Activated T-helper 2 cell treated with anti-CD3 and anti-CD28 coated beads, Interferon-gamma antibody, Interleukin-2, Interleukin-4, amounts not matched to agents 10 μg/mL and 5 μg/mL and 100 μg/mL, durations not matched to agents 14 hours and 24 hours and 36 hours (primary cell): ENCODE measurements at places on chromosomes 12 and 14. TPM values are rescaled to one million over a fixed set of nuclear protein-coding genes. Genes with fewer than 3 reads are reported as not detected.

TMEM117 gene
- 1.0 and 1.3 TPM in 2 replicates for total RNA-seq

DNA sequence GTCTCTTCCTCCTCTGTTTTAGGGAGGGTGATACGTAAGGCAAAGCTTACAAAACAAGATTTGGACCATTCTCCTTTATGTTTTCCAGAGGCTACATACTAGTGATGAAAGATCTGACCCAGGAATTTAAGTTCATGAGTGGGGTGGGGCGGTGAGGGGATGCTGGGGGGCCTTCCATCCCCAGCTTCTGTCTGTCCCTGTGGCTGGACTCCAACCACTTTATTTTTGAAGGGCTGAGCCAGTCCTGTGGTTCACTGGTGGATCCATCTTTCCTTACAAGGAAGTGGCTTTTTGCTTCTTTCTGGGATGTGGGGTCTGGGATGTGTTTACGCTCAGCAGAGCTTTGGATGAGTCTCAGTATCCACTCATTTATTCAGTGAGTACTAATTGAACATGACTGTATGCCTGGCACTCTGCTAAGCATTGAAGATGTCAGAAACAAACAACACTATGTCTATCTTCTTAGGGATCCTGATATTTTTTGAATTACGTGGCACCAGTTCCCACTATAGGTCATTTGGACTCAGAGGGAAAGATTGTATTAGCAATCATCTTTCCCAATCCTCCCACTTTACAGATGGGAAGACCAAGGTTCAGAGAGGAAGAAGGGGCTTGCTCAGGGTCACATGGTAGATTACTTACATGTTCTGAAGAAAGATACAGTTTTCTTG lies 291.8 kb upstream of the TBX3 start:
- DNase-seq: no peak
- no peaks in the 10 kb centered on the region for H3K27me3 ChIP-seq
- H3K27ac ChIP-seq: no peak overlapping the region
- no peaks in the 10 kb centered on the region for H3K36me3 ChIP-seq
- no peaks in the 10 kb centered on the region for H3K4me1 ChIP-seq

LMNTD1 gene
- total RNA-seq: not detected in 2 replicates

DNA sequence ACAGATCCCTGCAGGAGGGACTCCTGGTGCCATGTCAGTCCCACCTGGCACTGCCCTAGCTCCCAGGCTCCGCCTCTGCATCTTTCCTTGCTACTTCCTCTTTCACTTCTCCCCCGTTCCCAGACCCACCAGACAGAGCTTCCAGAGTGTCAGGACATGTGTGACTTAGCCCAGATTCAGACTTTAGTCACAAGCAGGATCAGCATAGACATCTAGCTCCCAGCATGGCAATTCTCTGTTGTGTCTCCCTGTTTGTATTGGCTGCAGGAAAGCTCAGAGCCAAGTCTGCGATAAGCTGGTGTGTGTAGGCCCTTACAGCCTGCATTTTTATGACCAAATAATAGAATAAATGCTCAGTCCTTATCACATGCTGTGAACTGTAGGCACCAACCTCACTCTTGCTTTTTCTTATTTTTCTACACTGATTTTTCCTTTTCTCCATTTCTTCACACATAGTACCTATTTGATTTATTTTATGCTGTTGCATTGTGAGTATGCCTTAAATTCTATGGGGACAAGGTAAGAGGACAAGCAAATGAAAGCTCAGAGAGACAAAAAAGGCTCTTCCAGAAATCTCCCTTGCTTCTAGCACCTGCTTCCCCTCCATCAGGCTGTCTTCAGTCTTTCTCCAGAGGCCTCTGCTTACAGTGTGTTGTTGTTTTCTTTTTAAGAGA lies 5.9 kb downstream of the DHRS2 start:
- no peaks in the 10 kb centered on the region for H3K36me3 ChIP-seq
- no peaks in the 10 kb centered on the region for H3K27me3 ChIP-seq
- no peak overlapping the region for H3K27ac ChIP-seq
- H3K4me3 ChIP-seq: no peak overlapping the region
- H3K4me1 ChIP-seq: peaks cover under 1% of the 10 kb centered on the region

GRCh38 chr12:50991291-50991690 lies 34.9 kb downstream of the SLC11A2 start:
- DNase-seq: no peak
- peaks cover 16% of the 10 kb centered on the region for H3K4me1 ChIP-seq
- H3K27ac ChIP-seq: no peak overlapping the region

NOS1 gene
- total RNA-seq: not detected in 2 replicates

FBXO21 gene
- total RNA-seq: 24.3 and 27.3 TPM in 2 replicates

- no peaks in the 10 kb centered on the region for H3K36me3 ChIP-seq
- no peaks in the 10 kb centered on the region for H3K27me3 ChIP-seq
- no peak for DNase-seq
- no peak overlapping the region for H3K4me3 ChIP-seq
- no peaks in the 10 kb centered on the region for H3K4me1 ChIP-seq
- H3K27ac ChIP-seq: no peak overlapping the region
Observed at GRCh38 chr14:104597576-104597975, 7.0 kb downstream of the TMEM179 start.

DNA sequence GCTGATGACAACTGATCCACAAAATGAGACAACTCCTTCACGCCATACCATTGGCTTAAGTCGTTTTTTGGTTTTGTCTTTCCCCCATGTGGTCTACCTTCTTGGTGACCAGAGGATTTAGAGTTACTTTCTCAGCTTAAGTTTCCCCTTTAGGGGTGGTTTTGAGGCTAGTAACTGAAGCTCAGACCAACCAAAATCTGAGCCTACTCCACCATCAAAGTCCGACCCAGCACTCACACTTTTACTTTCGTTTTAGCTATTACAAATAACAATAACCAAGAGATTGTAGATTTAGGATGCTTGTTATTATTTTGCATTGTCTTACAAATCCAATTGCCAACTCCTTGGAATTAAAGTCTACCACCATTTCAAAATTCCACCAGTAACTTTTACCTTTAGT lies 130.6 kb upstream of the MDM1 start:
- H3K36me3 ChIP-seq: no peaks in the 10 kb centered on the region
- peaks cover 20% of the 10 kb centered on the region for H3K4me1 ChIP-seq
- H3K4me3 ChIP-seq: peak overlapping the region; percentile 67
- DNase-seq: no peak
- H3K27me3 ChIP-seq: peaks cover 1% of the 10 kb centered on the region
- H3K27ac ChIP-seq: peak overlapping the region; percentile 74

DNA sequence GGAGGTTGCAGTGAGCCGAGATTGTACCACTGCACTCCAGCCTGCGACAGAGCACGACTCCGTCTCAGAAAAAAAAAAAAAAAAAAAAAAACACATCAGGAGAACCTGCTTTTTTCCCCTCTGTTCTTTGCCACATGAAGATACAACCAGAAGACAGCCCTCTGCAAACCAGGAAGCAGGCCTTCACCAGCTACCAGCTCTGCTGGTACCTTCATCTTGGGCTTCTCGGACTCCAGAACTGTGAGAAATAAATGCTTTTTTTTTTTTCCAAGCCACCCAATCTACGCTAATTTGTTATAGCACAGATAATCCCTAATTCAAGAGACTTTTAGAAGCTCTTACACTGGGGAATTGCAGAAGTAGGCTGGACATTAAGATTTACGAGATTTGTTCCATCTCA lies 121.2 kb downstream of the GARIN6 start:
- H3K27me3 ChIP-seq: no peaks in the 10 kb centered on the region
- no peak overlapping the region for H3K27ac ChIP-seq
- no peak overlapping the region for H3K4me3 ChIP-seq
- DNase-seq: no peak
- H3K4me1 ChIP-seq: no peaks in the 10 kb centered on the region

GRCh38 chr12:13941258-13942249 lies 39.8 kb downstream of the GRIN2B start:
- no peak for DNase-seq
- no peaks in the 10 kb centered on the region for H3K4me1 ChIP-seq
- H3K36me3 ChIP-seq: no peaks in the 10 kb centered on the region
- peaks cover 6% of the 10 kb centered on the region for H3K27me3 ChIP-seq

PTGER2 gene
- 53.3 and 54.1 TPM in 2 replicates for total RNA-seq

BCAT1 gene
- 12.7 and 12.9 TPM in 2 replicates for total RNA-seq

CCDC175 gene
- not detected in 2 replicates for total RNA-seq

EML5 gene
- 0.39 and 0.55 TPM in 2 replicates for total RNA-seq

GRCh38 chr14:59576332-59577294 lies at the start of gene CCDC175:
TSS of gene CCDC175 (minus strand) at chr14:59576812. CDS start at chr14:59576775, 37 bp downstream.
- peaks cover 23% of the 10 kb centered on the region for H3K27me3 ChIP-seq
- H3K4me3 ChIP-seq: peak within 1 kb of the TSS; percentile 70
- peak; percentile 71 for DNase-seq
- H3K4me1 ChIP-seq: peaks cover 7% of the 10 kb centered on the region
- no peak within 1 kb of the TSS for H3K27ac ChIP-seq

GRCh38 chr14:53190938-53191337 lies 37.8 kb upstream of the DDHD1 start:
- H3K36me3 ChIP-seq: no peaks in the 10 kb centered on the region
- peaks cover 33% of the 10 kb centered on the region for H3K4me1 ChIP-seq
- peak overlapping the region; percentile 84 for H3K27ac ChIP-seq
- H3K4me3 ChIP-seq: no peak overlapping the region
- DNase-seq: no peak
- H3K27me3 ChIP-seq: no peaks in the 10 kb centered on the region

DNA sequence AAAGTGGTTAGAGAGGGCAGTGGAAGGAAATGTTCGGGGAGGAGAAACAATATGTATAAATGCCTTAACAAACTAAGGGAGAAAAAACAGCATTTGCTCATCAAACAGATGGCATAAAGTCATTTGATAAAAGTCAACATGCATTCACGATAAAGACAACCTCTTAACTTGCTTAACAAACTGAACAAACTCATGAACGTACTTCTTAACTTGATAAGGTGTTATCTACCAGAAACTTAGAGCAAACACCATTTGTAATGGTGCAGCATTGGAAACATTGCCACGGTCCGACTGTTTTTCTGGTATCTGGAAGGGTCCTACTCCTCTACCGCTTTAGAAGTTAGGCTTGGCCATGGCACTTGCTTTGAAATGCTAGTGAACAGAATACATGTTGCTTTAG lies 4.2 kb upstream of the RPS6KL1 start:
- H3K4me1 ChIP-seq: peaks cover 3% of the 10 kb centered on the region
- H3K27me3 ChIP-seq: peaks cover 26% of the 10 kb centered on the region
- no peaks in the 10 kb centered on the region for H3K36me3 ChIP-seq
- no peak overlapping the region for H3K27ac ChIP-seq
- DNase-seq: no peak
- H3K4me3 ChIP-seq: no peak overlapping the region

GRCh38 chr14:71122866-71123565 lies 215.8 kb downstream of the PCNX1 start:
- DNase-seq: no peak
- no peak overlapping the region for H3K4me3 ChIP-seq
- H3K4me1 ChIP-seq: peaks cover 18% of the 10 kb centered on the region
- no peak overlapping the region for H3K27ac ChIP-seq

VSX2 gene
- not detected in 2 replicates for total RNA-seq

LRR1 gene
- 44.2 and 45.4 TPM in 2 replicates for total RNA-seq

KRT74 gene
- not detected in 2 replicates for total RNA-seq

DNA sequence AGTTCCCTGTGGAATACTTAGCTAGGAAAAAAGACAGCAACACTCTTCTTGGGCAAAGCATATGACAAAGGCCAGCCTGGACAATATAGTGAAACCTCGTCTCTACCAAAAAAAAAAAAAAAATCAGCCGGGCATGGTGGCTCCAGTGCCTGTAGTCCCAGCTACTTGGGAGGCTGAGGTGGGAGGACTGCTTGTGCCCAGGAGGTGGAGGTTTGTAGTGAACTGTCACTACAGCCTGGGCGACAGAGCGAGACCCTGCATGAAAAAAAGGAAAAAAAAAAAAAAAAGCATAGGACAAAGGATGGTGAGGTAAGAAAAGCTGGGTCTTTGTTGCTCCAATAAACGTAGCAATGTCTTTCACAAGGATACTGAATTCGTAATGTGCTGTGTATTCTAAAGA lies 1.1 kb downstream of the TXNDC16 start:
- peaks cover 24% of the 10 kb centered on the region for H3K4me1 ChIP-seq
- peak overlapping the region; percentile 84 for H3K4me3 ChIP-seq
- H3K27ac ChIP-seq: peak overlapping the region; percentile 77
- no peak for DNase-seq

ZC2HC1C gene
- 0.94 and 1.5 TPM in 2 replicates for total RNA-seq

DNA sequence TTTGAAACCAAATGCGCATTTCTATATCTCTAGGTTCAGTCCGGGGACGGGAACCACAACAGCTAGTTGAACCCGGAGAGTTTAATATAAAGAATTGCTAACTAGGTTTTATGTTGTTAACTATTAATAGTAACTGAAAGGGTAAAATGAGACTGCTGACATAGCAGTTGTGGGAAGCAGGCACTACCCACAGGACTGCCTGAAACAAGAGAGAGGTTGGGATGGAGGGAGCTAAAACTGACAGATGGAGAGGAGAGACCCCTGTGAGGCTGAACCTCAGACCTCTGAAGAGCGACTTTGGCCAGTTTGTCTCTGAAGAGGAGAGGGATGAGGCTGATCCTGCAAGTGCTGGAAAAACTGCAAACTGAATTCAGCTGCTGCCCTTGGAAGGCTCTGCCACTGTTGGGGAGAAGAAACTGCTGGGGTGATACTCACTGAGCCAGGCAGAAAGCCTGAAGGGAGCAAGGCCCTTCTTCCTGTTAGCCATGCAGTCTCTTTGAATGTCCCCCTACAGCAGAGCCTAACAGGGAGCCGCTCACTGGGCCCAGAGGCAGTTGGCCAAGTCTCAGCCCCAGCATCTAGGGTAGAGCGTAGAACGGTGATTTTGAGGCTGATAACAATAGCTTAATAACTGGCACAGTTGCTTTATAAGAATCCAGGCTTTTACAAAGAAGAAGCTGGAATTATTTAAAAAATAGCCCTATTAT lies 172.2 kb downstream of the NPAS3 start:
- no peak for DNase-seq
- no peak overlapping the region for H3K4me3 ChIP-seq
- H3K27ac ChIP-seq: no peak overlapping the region
- H3K27me3 ChIP-seq: no peaks in the 10 kb centered on the region

GRCh38 chr12:93128332-93128707 lies 199.2 kb upstream of the EEA1 start:
- no peak for DNase-seq
- no peak overlapping the region for H3K27ac ChIP-seq
- no peaks in the 10 kb centered on the region for H3K4me1 ChIP-seq
- H3K27me3 ChIP-seq: no peaks in the 10 kb centered on the region

DNA sequence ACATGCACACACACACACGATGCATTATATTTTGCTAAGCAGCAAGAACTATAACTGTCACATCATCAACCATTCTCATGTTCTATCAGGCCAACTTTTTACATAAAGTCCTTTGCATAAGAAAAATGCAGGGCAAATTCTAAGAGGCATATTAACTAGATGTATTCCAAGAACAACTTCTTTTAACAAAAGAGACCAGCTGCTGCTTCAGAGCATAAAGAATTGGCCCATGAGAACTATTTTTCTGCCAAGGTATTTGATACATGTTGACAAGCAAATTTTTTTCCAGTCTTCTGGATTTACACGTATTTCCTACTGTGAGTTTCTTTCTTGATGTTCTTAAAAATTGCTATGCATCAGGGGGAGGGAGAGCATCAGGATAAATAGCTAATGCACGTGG lies 27.2 kb downstream of the GLT8D2 start:
- no peak overlapping the region for H3K4me3 ChIP-seq
- peaks cover 19% of the 10 kb centered on the region for H3K27me3 ChIP-seq
- no peaks in the 10 kb centered on the region for H3K4me1 ChIP-seq
- H3K27ac ChIP-seq: no peak overlapping the region
- no peaks in the 10 kb centered on the region for H3K36me3 ChIP-seq
- no peak for DNase-seq

GRCh38 chr12:8145754-8146441 lies 10.9 kb upstream of the ZNF705A start:
- no peak overlapping the region for H3K27ac ChIP-seq
- H3K4me3 ChIP-seq: no peak overlapping the region
- no peaks in the 10 kb centered on the region for H3K36me3 ChIP-seq
- no peaks in the 10 kb centered on the region for H3K4me1 ChIP-seq
